ENCODE measurements at places on chromosomes 3 and 15.

DNA sequence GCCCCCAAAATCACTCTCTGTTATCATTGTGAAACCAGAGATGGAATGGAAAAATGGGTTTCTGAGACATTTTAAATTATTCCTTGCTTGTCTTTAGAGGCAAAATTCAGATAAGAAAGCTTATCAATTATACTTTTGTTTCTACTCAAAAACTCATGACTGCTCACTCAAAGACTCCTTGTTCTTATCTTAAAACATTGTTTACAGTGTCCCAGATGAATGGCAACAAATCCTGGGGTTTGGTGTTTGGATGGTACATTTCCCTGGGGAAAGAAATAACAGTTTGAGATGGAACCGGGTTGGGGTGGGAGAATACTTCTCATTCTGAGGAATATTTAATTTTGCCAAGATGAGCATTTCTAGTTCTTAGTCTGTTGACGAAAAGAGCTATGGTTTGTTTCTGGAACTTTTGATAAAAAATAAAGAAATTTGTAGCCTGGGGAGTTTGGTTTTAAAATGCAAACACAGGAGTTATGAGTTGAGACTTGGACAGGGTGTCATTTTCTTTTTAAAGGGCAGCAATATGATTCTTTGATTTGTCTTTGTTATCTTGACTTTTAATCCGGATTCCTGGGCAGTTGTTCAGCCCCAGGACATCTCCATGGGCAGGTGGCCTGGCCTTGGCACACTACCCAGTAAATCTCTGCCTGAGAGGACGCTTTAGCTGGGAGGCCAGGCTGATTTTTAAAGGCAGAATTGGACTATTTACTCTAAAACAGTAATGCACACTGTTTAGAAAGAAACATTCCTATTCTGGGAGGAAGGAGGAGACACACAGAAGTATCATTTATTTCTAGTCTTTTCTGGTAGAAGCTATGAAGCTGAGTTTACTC lies 32.4 kb downstream of the BTD start:
- DNase-seq, result peak; percentile 21

DNA sequence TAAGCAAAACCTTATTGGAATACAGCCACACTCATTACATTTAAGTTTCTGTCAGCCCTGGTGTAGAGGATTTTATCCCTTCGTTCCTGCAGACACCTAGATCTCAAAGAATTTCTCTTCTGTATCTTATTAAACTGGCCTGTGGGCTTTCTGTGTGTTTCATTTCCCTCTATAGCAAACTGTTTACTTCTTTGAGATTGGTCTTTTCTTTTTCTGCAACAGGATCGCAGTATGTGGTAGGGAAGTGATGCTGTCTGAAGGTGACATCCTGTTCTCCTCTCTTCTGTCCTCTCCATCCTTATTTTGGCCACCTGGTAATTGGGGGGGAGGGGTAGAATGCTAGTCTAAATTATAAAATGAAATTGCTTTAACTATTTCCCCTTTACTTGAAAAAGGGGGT lies 25.5 kb downstream of the ATP1B3 start:
- no peak for DNase-seq

GRCh38 chr15:38154837-38155236 lies 97.8 kb upstream of the SPRED1 start:
- DNase-seq, result no peak

- no peak for DNase-seq
These were observed 341.7 kb upstream of the KCNH8 start for GRCh38 chr3:18806633-18807032.

DNA sequence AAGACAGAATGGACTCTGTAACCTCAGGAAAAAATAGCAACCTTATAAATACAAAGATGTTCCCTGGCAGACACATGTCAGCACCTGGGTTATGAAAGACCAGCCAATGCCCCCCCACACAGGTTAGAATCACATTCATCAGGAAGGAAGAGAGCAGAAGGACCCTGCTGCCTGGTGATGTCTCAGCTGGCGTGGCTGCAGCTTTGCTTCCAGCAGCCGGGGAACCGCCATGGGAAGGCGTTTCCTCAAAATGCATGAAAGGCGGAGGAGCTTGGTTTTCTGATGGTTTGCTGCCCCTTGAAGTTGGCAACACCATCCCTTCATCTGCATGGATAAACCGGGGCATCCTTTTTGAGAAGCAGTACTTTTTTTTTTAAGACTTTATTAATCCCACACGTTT lies 10.9 kb upstream of the NSMCE3 start:
- no peak for DNase-seq

- DNase-seq, result no peak
These were observed 1225.9 kb upstream of the EPHA6 start for GRCh38 chr3:95588473-95588872.

GRCh38 chr3:127899200-127899599 lies 15.8 kb upstream of the KBTBD12 start:
- DNase-seq, result no peak

- DNase-seq, result no peak
These were observed 46.1 kb downstream of the CPA3 start for GRCh38 chr3:148911173-148911572.

DNA sequence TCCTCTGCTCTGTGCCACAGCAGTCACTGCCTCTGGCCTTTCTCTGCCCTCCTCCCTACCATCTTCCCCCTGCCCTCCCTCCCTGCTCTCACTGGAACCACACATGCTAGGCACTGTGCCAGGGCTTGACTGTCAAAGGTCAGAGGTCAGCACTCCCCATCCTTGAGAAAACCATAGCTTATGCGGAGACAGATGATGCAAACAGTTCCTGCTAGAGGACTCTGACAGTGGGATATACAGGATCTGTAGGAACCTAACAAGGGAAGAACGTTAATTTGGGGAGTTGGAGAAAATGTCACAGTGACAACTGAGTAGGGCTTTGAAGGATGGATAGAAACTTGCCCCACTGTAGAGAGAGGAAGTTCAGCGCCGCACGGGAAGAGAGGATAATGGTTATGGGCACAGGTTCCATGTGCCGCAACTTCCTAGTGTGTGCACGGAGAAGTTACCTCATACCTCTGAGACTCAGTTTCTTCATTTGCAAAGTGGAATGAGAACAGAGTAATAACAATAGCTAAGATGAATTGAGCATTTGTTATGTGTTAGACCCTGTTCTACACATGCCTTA lies 29.3 kb upstream of the XYLB start:
- no peak for DNase-seq

DNA sequence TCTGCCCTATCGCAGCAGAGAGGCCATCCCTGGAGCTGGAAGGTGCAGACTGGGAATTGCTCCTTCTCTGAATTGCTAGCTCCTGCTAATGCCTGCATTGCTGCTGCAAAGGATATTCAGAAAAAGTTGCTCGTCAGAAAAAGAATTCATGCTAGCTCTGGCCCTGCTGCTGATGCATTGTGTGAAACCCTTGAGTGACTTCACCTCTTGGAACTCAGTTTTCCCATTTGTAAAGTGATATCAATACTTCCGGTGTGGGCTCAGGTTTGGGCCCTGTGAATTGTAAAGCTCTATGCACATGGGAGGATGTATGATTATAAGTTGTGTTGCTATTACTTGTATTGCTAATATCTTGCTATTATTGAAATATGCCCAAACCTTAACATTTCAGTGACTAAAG lies 11.4 kb downstream of the SQOR start:
- DNase-seq, result no peak

DNA sequence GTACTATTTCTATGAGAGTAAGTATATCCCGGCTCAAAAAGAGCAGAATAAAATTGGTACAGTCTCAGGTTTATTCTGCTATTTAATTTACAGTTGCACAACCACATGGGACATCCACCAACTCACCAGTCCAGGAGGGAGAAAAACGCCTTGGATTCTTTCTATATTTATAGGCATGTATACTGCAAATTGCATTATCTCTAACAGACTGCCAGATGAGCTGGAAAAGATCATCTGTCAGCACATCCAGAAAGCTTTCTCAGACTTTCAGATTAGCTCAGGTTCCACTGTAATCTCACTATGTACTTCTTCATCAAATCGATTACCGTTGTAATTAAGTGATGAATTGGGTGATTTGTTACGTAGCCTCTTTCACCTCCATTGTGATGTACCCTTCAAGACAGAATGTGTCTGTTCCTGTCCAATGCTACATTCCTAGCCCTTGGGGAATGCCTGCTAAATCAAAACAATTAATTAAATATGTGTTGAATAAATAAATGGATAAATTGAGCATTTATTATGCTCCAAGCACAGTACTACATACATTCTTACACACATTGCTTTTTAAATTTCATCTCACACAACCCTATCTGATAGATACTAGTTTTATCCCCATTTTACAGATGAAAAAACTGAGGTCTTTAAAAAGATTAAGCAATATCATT lies 38.1 kb upstream of the TMC3 start:
- no peak for DNase-seq

DNA sequence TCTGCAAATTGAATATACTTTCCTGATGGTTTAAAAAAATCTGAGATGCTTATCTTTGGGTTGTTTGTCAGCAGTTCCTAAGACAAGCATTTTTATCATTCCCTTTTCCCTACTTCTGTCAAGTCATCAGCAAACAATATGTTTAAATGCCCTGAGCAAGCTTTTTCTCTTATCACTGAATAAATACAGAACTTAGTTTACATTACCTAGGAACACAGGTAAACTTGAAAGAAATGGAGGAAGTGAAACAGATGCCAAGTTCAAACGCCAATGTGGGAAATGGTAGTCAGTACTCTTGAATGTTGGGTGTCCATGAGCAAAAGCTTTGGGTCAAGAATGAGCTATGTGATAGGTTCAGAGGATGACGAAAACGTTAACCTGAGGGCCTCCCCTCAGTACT lies 17.2 kb upstream of the TCAIM start:
- DNase-seq, result no peak

GRCh38 chr3:194792368-194792767 lies 106.7 kb downstream of the FAM43A start:
- no peak for DNase-seq

DNA sequence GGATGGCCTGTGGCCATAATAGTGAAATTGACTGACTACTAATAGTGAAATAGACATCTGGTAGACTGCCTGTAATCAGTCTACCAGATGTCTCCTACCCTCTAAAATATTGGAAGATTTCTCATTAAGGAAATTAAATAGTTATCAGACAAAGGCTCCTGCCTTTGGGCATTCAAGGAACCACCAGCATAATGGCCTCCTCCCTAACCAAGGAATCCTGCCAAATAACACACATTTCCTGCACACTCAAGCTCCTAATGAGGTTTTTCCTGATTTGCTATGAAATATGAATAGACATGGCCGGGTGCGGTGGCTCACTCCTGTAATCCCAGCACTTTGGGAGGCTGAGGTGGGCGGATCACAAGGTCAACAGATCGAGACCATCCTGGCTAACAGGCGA lies 14.6 kb downstream of the NUSAP1 start:
- DNase-seq, result no peak

GRCh38 chr3:12753275-12754028 lies 5.6 kb downstream of the TMEM40 start:
- DNase-seq, result no peak

- DNase-seq, result peak; percentile 66
These were observed 18.7 kb downstream of the ISG20 start for GRCh38 chr15:88657326-88658069.

GRCh38 chr3:48504051-48504946 lies at the start of gene SHISA5:
Gene SHISA5, minus strand, starts transcription at chr3:48504174. Its CDS starts 80 bp downstream, at chr3:48504094.
- DNase-seq, result peak; percentile 67

- DNase-seq, result no peak
These were observed 29.5 kb upstream of the ZNF710 start for GRCh38 chr15:89971592-89971997.

DNA sequence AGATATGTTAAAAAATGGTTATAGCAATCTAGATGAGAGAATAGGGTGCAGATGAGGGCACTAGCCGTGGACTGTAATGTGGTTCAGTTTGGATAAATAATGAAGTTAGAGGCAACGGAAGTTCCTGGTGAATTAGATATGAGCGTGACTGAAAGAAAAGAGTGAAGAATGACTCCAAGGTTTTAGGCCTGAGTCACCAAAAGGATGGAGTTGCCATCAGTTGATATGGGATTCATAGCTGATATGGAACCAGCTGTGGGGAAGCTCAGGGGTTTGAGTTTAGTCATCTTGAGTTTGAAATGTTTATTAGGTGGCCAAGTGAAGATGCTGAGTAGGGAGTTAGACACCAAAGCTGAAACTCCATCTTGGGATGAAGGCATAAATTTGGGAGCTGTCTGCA lies 66.2 kb downstream of the SSR3 start:
- DNase-seq, result no peak

DNA sequence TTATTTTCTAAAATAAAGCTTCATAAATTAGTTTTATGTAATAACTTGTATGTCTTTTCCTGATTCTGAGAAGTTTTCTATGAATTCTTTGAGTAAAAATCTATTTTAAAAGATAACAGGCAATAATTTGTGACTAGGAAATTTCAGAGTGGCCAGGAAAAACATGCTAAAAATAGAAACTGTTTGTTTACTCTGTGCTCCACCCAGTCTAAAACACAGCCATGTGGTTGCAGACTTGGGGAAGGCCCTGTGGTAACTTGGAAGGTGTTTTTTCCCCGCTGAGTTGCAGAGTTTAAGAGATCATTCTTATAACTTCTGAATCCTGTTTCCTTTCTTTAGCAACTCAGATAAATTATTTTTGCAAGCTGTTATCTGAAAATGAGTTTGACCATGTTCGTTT lies 21.9 kb downstream of the PLCL2 start:
- no peak for DNase-seq

- no peak for DNase-seq
These were observed 1.2 kb downstream of the ACOX2 start for GRCh38 chr3:58535531-58536500.

DNA sequence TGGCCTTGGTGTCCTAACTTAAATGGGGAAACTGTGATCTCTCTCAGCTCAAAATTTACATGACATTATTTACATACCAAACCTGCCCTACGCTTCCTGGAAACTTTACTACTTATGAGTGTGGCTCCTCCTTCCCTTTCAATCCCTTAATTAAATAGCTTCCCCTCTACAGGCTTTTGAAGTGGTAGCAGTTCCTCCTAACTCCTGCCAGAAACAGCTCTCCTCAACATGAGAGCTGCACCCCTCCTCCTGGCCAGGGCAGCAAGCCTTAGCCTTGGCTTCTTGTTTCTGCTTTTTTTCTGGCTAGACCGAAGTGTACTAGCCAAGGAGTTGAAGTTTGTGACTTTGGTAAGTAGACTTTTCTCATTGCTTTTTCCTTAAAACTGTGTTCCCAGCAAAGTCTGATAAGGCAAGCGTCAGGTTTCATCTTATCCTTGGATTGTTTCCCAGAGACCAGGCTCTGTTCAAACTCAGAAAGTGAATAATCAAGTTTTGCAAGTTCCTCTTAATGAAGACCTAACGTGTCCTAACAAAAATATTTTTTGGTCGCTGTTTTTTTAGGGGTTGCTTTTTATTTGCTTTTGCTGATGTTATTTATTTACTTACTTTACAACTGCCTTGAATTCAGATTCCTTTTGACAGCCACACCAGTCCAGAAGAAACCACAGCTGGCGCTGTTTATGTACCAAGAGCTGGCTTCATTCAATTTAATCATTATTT lies at the start of gene ACP3:
Gene ACP3 (plus strand): TSS at position 179 of the 720 bp plus-strand sequence. CDS start 50 bp downstream, at position 229.
- peak; percentile 79 for DNase-seq

GRCh38 chr3:102144063-102144462 lies 290.8 kb upstream of the ZPLD1 start:
- no peak for DNase-seq

All from T47D (cell line).